ENCODE measurements at places on chromosomes 1 and 21. TPM values are rescaled to one million over a fixed set of nuclear protein-coding genes. Genes with fewer than 3 reads are reported as not detected.

The HSD11B1 gene
- total RNA-seq: 13.9 TPM

- peak; percentile 51 for DNase-seq
Observed at GRCh38 chr1:237041795-237042525, at the start of gene RYR2. TSS of gene RYR2 (plus strand) at chr1:237042184. CDS start at chr1:237042522, 338 bp downstream.

GRCh38 chr21:25406887-25407579, 200.2 kb downstream of the MRPL39 start:
- DNase-seq: no peak

The SYNC gene
- total RNA-seq: 37.5 TPM

DNA sequence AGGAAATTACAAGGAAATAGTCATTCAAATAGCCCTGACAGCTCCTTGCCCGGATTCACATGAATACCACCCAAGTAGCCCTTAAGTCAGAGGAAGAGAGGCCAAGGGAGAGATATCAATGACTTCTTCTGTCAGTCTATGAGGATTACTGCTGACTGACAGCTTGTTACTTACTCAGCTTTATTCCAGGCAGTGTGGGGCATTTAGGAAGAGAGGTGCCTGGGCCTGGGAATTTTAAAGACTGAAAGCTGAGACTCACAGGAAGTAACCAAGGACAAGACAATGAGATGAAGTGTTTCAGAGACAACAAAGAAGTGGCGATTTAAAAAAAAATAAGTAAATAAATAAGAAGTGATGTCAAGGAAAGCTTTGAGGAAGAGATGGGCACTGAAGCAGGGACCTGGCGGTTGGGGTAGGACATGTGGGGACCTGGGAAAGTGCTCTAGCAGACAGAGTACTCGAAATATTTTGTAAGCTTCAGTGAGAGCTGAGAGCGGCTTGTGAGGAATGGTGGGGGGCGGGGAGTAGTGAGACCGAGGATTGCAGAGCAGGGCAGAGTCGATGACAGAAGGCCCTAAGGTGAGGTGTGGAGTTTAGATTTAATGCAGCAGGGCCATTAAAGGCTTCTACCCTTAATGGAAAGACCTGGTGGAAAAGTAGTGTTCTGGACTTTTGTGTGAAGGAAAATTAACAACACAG, 58.9 kb downstream of the ST3GAL3 start:
- no peak for DNase-seq

The DMRTA2 gene
- total RNA-seq: not detected

The CYP4Z1 gene
- 2.2 TPM for total RNA-seq

The INKA2 gene
- 11.7 TPM for total RNA-seq

The CRABP2 gene
- 34.4 TPM for total RNA-seq

DNA sequence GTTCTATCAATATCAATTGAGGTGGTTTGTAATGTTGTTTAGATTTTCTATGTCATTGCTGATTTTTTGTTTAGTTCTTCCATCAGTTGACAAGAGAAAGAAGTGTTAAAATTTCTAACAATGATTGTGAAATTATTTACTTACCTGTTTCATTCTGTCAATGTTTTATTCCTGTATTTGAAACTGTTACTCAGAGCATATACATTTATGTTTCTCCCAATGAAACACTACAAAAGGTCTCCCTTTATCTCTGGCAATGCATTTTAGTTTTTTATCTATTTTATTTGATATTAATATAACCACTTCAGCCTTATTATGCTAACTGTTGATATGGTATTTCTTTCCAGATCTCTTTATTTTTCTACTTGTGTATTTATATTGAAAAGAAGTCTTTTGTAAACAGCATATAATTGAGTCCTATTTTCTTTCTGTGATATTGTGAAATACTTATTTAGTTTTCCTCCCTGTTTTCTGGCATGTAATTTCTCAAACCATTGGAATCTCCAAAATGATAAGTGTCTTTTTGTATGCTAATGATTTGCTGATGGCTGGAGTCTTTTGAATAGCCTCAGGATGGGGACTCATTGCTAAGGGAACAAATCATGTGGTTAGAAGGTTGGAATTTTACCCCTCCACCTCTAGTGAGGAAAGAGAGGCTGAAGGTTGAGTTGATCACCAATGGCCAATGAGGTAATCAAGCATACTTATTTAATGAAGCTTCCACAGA, 122.0 kb downstream of the ADSS2 start:
- no peak for DNase-seq

The C1orf94 gene
- not detected for total RNA-seq

- no peak for DNase-seq
Observed at GRCh38 chr1:118340928-118341910, 156.2 kb upstream of the SPAG17 start.

DNA sequence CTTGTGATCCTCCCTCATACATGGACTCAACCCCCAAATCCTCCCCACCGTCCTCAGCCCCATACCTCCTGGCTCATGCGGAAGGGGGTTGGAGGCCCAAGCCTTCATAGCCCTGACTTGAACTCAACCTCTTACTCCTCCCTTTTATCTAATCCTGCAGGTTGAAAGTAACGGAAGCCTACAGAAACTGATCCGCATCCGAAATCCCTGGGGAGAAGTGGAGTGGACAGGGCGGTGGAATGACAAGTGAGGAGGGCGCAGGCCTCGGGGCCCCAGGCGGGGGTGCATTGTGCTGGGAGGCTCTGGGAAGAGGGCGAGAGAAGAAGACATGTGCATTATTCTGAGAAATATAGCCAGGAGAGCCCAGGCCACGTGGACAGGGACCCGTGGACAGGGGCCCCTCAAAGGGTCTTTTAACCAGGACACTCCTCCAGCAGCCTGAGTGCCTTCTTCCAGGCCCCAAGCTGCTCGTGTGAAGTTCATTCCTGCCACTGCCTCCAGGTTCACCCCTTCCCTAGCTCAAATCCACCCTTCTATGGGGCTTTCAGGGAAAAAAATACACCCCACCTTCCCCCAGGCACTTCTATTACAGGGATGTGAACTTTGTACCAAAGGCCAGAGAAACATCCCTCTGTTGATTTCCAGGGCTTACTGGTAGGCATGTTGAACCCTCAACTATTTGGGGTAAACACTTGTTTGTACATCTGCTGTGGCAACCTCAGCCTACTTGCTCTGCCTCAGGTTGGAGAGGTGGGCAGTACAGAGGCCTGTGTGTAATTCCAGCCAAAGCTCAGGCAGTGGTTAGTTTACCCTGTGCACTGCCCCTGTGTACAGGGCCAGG, 38.6 kb downstream of the CAPN2 start:
- DNase-seq: peak; percentile 51

- DNase-seq: no peak
Observed at GRCh38 chr1:114122941-114123618, 30.6 kb downstream of the SYT6 start.

- no peak for DNase-seq
Observed at GRCh38 chr21:28418726-28419514, 573.8 kb downstream of the LTN1 start.

The RSPO1 gene
- total RNA-seq: 1.2 TPM

The TAS1R1 gene
- not detected for total RNA-seq

The SPRR2A gene
- not detected for total RNA-seq

DNA sequence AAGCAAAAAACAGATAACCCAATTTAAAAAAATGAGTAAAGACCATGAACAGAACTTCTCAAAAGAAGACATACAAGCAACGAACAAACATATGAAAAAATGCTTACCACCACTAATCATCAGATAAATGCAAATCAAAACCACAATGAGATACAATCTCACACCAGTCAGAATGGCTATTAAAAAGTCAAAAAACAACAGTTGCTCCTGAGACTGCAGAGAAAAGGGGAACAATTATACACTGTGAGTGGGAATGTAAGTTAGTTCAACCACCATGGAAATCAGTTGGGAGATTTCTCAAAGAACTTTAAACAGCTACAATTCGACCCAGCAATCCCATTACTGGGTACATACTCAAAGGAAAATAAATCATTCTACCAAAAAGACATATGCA, 131.6 kb downstream of the PTGER3 start:
- DNase-seq: no peak

- DNase-seq: peak; percentile 55
Observed at GRCh38 chr21:44421901-44422840, 33.1 kb upstream of the LRRC3 start.

DNA sequence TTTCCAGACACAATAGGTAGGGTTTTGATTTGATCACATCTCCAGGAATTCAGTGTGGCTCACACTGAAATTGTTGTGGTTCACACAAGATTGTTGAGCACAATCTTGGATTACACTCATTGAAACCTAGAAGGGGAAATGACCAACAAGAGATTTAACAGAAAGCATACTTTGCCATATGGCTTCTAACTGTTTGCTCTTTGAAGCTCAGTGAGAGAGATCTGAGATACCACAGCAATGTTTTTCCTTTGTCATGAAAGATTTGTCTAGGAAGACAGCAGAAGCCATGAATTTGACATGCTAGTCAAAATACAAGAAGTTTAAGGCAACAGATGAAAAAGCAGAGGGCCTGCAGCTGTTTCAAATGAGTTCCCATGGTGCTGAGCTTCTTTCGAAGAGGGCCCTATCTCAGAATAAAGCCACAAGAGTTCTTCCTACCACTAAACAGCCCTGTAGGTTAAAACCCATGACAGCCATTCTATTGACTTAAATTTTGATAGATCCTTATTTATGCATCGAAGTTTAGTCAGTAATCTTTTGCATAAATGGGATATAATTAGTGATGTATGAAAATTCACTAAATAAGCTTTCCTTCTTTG, 650.4 kb downstream of the LTN1 start:
- DNase-seq: no peak

- DNase-seq: no peak
Observed at GRCh38 chr1:53069265-53069662, 7.3 kb downstream of the PODN start.

- DNase-seq: no peak
Observed at GRCh38 chr1:235023711-235024439, 104.8 kb downstream of the TOMM20 start.

The GNAT2 gene
- not detected for total RNA-seq

- peak; percentile 61 for DNase-seq
Observed at GRCh38 chr1:228280106-228280901, 72.5 kb downstream of the OBSCN start.

Measured in aorta (tissue), 5 donors.